SJSA1 (cell line): ENCODE measurements at places on chromosomes 11 and 22. TPM values are rescaled to one million over a fixed set of nuclear protein-coding genes. Genes with fewer than 3 reads are reported as not detected.

- DNase-seq: no peak
Observed at GRCh38 chr22:38796262-38796957, 2.5 kb upstream of the DNAL4 start.

DNA sequence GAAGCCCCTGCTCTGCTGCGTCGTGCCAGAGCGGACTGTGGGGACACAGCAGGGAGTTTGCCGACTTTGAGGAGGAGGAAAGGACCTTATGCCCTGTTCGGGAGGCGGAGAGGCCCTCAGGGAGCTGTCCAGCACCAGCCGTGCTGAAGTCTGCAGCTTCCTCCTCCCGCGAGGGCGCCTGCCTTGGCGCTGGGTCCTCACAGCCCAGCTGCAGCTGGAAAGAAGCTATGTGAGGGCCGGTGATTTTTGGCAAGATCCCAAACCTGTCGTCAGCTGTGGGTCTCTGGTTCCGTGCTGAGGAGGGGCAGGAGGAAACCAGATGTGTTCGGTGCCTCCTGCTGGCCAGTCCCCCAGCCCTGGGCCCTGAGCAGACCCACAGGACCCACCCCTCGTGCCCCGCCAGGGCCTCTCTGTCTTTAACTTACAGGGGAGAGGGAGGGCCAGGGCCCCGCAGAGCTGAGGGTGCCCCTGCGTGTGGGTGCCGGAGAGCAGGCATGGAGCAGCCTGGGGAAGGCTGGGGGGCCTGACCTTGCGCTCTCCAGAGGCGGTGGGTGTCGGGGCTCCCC, 12.0 kb downstream of the BRSK2 start:
- DNase-seq: no peak

DNA sequence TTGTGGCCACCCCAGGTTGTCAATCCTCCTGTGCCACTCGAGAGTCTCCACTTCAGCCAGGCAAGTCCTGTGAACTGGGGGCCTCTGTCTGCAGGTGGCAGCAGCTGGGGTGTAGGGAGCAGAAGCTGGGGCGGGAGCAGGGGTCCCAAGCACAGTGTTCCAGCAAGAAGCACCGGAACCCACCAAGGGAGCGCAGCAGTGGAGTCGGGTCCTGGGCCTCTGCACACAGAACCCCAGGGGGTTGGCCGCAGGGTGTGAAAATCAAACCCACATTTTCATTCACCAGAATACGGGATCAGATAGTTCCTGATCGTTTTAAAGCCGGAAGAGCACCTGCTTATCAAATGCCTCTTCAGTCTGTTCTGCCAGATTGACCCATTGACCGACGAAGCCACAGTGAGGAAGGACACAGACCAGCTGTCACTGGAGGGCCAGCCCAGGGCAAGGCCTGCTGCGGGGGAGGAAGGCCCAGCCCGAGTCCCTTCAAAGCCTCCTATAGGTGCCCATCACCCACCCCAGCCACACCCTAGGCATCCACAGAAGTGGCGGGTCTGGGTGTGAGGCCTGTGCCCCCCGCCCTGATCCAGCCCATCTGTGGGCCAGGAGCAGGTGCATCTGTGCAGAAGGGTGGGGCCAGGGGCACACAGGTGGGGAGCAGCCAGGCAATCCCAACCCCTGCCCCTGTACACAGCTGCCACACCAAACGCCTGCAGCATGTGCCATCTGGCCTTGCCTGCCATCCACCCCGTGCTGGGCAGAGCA, 34.1 kb downstream of the RSPH14 start:
- DNase-seq: no peak

The MS4A13 gene
- total RNA-seq: not detected in 2 replicates

DNA sequence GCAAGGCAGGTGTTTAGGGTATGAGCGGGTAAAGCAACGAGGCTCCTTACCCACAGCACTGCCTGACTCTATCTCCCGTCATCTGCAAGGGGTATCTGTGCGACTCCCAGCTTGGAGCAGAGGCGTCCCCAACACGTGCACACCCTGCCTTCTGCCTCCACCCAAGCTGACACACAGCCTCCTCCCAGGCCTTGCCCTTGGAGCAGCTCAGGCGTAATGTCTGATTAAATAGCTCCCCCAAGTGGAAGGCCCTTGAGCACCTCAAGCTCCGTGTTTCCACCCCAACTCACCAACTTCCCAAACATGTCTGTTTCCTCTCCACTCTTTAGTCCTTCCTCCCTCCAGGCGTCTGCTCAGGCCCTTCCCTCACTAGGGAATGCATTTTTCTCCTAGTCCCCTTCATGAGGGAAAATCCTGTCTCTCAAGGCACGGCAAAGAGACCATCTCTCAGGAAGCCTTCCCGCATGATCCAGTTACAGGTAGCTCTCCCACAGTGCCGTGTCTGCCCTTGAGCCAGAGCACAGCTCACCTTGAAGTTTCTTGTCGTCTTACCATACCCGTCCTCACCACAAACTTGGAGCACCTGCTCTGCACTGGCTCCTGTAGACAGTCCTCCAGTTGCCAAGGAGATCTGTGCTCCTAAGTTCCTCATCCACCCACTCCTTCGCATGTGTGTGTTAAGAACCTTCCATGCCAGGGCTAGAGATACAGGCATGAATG, 15.8 kb downstream of the CYB5R2 start:
- DNase-seq: peak; percentile 23

DNA sequence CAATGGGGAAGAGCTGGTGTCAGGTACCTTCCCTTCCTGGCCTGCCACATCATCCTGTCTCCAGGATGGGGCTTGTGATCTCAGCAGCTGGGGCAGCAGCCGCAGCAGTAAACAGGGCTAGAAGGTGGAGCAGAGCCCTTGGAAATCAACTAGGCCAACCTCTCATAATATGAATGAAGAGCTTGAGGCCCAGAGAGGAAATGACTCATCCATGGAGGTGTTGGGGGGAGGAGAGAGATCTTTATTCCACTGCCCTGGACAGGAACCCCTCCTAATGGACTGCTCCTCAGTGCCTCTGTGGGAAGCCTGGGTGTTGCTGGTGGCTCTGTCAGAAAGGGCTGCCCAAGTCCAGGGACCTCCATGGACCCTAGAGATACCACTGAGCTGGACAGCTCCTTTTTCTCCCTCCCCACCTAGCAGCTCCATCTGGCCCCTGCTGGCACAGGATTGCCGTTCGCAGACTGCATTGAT, 111.8 kb downstream of the OSBP2 start:
- DNase-seq: peak; percentile 56

- peak; percentile 43 for DNase-seq
Observed at GRCh38 chr11:110093407-110094297, 460 bp downstream of the ZC3H12C start.

- DNase-seq: peak; percentile 95
Observed at GRCh38 chr11:69351460-69351859, 57.5 kb downstream of the MYEOV start.

- no peak for DNase-seq
Observed at GRCh38 chr22:24118689-24119384, 62.5 kb upstream of the SUSD2 start.

The E2F8 gene
- 4.2 and 8.8 TPM in 2 replicates for total RNA-seq

DNA sequence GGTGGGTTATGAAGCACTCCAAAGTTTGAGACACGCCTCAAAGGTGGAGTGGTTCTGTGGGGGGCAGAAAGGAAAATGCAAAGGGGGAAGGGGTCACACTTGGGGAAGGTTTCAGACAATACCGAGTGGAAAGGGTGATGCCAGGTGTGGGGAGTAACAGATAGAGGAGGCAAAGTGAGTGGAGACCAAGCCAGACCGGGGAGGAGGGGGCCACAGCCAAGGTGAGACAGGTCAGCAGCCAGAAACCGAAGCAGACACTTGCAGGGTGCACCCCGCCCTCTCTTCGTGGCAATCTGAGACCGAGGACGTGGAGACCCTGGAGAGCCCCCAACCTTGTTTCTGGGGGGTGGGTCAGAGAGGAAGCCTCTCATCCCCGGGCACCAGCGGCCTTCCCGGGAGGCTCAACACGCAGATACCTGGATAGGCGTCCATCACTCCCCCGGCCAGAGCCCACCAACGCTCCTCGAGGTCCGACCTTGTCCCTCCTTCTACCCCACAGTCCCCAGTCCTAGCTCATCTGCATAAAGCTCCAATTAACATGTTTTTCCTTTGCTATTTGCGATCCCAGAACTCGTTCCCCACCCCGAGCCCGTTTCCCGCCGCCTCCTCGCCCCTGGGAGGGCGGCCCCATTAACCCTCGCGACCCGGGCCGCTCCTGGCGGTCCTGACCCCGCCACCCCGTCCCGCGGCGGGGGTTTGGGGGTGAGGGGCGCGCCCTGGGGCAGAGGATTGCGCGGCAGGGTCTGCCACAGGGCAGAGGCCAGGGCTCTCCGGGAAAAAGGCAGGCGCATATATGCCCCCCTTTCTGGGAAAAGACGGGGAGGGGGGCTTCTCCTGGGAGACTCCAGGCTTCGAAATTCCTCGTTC, 21.8 kb downstream of the RTN4RL2 start:
- DNase-seq: no peak

DNA sequence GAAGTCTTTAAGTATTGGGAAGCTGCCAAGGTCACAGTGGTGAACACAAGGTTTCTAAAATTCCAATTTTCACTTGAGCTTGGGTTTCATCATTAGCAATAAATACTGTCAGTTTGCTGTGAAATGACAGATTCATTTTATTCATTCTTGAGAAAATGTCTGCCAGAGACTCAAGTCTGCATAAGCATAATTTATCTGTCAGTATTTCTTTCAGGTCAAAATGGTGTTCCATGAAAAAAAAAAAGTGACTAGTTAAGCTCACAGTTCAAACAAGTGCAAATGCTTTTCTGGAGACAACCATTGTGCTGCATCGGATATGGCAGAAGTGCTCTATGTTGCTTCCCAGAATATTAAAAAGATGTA, 8.1 kb upstream of the GDPD5 start:
- no peak for DNase-seq

GRCh38 chr11:76445121-76446084, 585 bp downstream of the EMSY start:
- DNase-seq: peak; percentile 86

The OR52I2 gene
- total RNA-seq: not detected in 2 replicates

The TP53I11 gene
- total RNA-seq: 55.3 and 65.0 TPM in 2 replicates

The BARX2 gene
- total RNA-seq: not detected in 2 replicates

DNA sequence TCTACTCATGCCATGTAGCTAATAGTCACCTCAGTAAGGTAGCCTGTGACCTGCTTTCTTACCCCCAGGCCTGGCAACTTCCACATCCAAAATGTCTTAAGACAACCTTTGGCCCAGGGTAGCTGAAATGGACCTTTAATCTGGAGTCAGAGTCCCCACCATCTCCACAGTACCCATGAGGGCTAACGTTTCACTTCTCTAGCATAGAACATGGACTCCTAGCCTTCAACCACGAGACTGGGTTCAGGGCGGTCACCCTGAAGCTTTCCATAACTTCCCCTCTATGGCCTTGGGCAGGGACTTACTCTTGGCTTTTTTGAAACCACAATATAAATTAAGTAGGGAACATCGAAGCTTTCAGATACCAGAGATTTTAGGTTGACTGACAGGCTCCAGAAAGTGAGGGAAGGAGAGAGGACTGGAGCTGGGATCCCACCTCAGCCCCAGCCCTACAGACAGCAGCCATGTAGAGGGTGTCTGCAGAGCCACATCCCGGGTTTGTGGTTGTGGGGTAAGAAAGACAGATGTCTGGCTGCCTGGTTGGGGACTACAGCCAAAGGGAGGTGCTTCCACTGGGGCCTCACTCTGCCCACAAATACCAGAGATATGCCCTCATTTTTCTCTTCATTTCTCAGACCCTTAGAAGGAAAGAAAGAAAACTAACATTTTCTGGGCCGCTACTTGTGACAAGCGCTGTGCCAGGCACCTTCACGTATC, 2.6 kb downstream of the TBC1D10A start:
- DNase-seq: no peak

- DNase-seq: no peak
Observed at GRCh38 chr11:76978239-76978638, 56.0 kb upstream of the B3GNT6 start.

GRCh38 chr11:47510209-47510608, 42.7 kb downstream of the CELF1 start:
- DNase-seq: no peak

The OR51B4 gene
- not detected in 2 replicates for total RNA-seq

The DUSP8 gene
- total RNA-seq: 0.13 and 0.82 TPM in 2 replicates

The GGTLC2 gene
- not detected in 2 replicates for total RNA-seq

GRCh38 chr11:117838901-117839300, 14.4 kb upstream of the FXYD2 start:
- no peak for DNase-seq

The OR52A1 gene
- total RNA-seq: under 0.01 TPM in 1 of 2 replicates, not detected in the other

DNA sequence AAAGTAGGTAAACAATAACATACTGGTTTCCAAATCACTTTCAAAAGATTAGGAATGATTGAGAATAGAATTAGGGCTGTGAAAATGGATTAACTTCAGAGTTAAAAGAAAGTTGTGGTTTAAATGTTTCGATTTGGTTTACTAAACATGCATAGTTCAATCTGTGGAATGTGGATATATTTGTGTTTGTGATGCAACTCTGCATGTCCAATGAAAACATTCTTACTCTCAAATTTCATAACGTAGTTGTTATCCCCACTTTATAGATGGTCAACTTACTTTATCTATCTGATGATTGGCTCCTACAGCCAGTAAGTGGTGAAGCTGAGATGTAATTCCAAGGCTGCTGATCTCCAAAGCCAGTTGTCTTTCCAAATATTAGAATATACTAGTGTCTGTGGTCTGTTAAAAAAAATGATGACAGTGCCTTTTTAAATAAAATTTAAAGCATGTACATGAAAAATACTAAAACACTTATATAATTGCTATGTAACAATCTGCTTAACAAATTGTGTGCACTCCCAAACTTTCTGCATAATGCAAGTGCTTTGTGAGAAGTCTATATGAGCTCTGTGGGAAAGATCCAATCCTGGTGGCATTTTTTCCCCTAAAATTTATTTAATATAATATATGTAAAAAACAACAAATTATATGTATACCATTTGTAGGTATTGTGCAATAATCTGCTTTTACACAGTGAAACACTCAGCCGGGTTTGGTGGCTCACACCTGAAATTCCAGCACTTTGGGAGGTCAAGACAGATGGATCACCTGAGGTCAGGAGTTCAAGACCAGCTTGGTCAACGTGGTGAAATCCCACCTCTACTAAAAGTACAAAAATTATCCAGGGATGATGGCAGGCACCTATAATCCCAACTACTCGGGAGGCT, 9.7 kb upstream of the SIK3 start:
- DNase-seq: no peak

GRCh38 chr11:59394186-59394585, 32.0 kb downstream of the OR5A2 start:
- DNase-seq: no peak

DNA sequence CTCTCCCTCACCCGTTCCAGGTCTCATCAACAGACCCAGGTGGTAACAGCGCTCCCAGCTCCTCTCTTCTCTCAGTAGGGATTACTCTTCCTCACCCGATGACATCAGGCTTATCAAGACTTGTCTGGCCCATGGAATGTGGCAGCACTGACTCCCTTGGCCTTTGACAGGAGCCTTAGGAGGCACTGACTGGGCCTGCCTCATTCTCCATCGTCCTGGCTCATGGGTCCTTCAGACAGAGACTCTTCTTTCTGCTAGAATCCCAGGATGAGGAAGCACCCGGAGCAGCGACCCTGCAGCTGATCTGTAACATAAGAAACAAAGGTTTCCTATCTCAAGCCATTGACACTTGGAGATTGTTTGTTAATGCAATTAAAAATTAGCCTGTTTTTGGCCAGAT, 1063.6 kb downstream of the TBC1D22A start:
- DNase-seq: no peak

GRCh38 chr11:133941546-133941945, 15.2 kb downstream of the IGSF9B start:
- DNase-seq: no peak
